RWPE1 (cell line): ENCODE measurements at places on chromosomes 11 and 22.

DNA sequence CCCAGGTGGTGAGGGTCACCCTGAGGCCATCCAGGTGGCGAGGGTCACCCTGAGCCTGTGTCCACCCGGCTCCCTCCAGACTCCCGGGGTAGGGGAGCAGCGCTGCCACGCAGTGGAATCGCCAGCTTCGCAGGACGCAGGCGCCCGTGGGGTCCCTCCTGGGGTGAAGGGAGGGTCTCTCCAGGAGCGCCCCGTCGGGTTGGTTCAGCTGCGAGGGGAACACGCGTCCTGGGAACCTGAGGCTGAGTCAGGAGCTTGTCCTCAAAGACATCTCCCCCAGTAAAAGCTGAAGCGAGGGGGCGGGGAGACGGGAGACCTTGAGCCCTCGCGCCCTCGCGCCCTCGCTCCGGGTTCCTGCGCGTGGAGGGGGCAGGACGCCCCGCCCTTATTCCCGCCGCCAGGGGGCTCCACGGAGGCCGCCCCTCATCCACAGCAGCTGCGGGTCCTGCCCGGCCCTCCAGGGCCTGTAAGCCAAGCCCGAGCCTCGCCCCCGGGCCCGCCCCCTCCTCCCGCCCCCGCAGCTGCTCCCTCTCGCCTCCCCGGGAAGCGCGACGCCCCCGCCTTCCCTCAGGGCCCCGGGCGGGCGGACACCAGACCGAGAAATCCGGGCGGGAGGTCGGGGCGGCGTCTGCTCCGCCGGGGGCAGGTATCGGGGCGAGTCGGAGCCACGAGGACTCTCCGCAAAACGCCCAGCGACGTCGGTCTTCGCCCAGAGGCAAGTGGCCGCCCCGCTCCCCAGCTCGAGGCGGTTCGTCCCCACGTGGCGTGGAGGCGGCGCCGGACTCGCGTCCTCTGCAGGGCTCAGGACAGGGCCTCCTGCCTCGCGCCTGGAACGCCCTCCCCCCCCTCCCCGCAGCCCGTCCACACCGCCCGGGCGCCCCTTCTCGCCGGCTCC is 22.8 kb downstream of the PIM3 start:
- DNase-seq: no peak

DNA sequence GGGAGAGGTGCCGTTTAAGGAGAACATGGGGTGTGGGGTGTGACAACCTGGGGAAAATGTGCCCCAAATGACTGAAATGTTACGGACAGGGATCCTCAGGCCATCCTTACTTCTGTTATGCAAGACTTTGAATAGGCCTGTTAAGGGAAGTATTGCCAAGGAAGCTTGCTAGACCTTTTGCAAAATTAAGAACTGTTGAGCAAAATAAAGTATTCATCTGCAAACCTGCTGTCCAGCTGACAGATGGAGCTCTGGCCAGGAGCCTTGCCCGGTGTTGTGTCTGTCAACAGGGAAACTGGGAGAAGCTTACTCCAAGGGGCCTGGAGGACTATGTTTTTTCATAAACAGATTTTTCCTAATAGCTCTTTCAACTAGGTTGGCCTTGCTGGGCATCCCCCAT is 48.0 kb downstream of the FAT3 start:
- DNase-seq: no peak

DNA sequence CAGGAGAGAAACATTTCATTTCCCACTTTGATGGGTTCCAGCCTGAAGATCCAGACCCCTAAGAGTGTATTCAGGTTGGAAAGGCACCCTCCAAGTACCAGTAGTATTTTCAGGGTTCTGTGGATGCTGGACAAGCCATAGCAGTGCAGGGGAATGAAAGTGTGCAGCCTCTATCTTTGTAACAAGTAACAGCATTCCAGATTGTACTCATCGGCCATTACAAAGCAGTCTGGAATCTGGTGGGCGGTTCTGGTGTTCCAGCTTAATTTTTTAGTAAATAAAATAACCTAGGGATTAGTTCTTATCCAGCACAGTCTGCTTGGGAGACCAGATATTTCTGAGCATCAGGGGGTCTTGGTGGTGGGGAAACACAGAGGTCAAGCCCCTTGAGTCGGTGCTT is 22.6 kb downstream of the APLNR start:
- peak; percentile 63 for DNase-seq

DNA sequence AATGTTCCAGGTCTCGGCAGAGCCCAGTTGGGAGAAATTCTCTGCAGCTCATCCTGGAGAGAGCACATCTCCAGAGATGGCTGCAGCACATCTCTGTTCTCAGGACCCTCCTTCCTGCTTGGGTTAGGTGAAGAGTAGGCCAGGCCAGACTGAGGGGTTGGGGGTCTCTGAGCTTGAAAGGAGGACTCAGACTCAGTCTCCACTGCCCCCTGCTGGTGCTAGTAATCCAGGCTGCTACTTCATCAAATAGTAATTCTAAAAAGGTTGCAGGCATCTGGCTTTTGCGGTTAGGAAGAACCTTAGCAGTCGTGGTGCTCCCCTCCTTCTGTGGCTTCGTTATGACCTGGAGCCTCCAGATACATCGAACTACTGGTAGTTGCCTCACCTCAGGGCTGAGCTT is 9.7 kb downstream of the TUB start:
- no peak for DNase-seq

GRCh38 chr22:34798605-34799004 is 267.4 kb upstream of the ISX start:
- DNase-seq: no peak

GRCh38 chr22:17990147-17990546 is 34.2 kb downstream of the MICAL3 start:
- no peak for DNase-seq

DNA sequence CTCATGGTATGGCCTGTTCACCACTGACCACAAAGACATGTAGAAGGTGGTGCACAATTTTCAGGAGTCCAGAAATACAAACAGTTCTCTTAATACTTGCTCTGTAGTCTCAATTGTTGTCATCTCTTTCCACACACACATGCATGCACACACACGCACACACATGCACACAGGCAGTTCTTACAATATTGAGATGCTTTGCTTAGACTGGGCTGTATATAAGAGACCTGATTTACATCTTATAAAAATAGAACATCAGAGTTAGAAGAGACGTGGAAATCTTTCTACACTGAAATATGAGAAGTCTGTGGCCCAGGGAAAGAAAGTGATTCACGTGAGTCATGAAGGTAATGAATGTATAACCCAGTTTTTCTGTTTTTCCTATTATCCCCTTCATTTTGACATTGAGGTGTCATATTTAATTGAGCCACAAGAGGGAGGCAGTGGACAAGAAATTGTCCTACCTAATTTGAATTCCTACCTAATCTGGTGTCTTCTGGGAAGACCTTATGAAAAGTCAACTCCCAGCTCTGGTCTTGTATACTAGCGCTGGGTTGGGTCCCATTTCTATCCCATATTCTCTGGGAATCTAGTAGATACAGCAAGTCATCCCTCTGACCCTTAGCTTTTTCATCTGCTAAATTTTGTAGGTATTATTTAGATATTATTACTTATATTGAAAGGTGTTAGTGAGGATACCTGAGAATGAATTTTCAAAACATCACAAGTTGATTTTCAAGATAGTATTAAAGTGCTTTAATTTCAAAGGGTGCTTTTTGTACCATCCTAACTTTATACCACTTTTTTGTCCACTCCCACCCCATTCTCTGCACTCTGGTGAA is 14.9 kb upstream of the MS4A4A start:
- DNase-seq: peak; percentile 54

DNA sequence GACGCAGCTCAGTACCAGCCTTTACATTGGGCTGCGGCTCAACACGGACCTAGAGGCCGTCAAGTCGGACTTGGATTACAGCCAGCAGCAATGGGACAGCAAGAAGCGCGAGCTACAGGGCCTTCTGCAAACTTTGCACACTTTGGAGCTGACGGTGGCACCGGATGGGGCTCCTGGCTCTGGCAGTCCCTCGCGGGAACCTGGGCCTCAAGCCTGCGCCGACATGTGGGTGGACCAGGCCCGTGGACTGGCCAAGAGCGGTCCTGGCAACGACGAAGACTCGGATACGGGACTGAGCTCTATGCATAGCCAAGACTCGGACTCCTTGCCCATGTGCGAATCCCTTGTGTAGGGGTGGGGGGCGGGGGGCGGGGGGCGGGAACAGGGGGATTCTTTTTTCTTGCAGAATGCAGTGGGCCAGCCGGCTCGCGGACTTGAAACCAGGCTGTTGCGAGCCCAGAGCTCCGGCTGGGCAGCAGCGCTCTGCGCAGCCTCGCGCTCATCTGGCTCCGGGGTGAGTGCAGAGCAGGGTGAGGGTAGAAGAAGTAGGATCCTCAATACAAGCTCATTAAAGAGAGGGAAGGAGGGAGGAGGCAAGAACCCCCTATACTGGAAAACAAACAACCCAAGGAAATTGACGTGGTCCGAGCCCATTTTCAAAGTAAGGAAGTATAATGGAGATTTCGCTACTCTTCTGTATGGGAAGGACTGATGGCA is 1.8 kb downstream of the RASSF10 start:
- no peak for DNase-seq

DNA sequence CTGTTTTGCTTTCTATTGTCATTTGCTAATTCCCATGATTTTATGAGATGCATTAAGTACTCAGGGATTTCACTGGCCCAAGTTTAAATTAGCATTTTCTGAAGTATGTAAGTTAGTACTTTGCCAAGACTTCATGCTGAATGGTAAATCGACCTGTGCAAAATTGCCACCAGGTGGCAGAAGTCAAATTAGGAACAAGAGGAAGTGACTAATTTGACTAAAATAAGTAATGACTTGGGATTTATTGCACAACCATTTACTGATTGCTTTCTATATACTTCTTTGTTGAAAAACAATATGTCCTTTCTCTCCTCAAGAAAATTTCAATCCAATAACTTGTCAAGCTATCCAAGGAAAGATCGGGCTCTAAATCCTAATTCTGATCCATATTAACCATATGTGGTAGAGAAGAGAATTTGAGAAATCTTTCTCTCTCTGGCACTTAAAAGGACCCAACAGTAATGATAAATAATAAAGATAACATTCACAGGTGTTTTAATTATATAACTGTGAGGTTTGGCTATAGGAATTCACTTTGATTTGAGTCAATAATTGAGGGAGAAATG is 253.7 kb upstream of the CHORDC1 start:
- DNase-seq: peak; percentile 20

- DNase-seq: no peak
Observed at GRCh38 chr11:9041747-9042146, 37.9 kb upstream of the NRIP3 start.

DNA sequence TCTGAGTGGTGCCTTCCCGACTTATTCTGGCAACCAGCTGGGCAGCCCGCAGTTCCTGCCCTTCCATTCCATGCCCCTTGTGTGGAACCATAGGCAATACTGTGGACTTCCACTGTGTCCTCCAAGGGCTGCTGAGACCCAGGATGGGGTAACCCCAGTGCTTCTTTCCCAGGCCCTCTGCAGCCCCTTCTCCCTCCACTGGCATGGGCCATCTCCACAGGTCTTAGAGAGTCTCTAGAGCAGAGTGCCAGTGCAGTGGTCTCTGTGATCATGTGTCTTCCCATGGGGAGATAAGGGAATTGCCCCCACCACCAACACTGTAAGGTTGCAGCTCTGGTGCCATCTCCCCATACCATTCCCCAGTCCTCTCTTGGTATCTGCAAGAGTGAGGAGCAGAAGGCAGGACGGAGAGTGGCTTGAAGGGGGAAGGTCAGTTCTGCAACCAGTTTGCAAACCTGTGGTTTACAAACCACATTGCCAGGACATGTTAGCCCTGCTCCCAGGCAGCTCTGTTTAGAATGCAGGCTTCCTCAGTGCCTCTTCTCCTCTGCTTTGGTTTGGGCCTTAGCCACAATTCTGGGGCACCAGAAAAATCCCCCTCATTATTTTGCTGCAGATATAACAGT is 20.9 kb upstream of the DRD2 start:
- no peak for DNase-seq

- no peak for DNase-seq
Observed at GRCh38 chr22:29877620-29878019, 5.4 kb upstream of the MTMR3 start.

DNA sequence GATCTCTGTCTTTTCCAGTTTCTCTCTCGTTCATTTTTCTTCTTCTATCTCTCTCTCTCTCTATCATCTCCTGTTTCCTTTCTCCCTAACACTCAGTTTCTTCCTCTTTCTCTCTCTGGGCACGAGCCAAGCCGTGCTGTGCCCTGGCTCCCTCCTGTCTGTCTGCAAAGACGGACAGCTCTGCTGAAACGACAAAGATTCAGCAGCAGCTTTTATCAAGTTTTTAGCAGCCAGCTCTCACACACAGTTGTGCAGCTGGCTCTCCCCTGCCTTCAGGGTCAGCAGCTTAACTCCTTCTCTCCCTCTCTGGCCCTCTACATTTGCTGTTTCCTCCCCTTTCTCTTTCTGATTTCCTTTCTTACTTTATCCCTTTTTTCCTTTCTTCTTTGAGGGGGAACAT is 352.0 kb upstream of the MPPED2 start:
- no peak for DNase-seq

DNA sequence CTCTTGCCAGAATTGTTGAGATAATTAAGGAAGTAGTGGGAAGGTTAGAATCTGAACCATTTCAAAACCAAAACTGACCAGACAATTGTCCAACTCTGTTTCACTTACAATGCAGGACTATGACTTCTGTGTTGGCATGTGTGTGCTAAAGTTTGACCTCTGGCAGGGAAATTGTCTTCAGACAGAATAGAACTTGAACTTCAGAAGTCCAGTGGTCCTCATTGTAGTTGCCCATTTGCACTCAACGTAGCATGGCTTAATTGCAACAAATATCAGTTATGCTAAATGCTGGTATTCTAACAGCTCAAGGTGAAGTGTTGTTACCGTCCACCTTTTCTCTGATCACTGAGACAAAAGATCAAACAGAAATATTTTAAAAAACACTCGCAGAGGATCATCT is 47.2 kb downstream of the BLID start:
- DNase-seq: no peak

GRCh38 chr11:47689480-47689879 is 25.7 kb downstream of the AGBL2 start:
- DNase-seq: no peak

DNA sequence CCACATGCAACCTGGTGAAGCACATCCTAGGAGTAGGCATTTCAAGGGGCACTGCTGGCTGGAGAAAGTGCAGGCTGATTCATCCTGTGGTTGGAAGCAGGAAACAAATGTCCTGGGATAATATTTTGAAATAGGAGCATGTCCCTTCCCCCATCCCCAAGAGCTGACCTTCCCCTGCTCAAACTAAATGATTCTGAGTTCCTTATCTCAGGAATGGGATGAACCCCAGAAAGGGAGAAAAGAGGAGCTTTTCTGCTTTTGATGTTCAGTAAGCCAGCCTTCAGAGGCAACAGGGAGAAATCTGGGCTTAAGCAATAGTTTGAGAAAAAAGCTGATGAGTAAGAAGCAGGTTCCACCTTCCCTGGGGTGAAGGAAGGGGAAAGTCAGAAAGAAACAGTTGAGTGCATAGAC is 19.5 kb upstream of the SPON1 start:
- peak; percentile 59 for DNase-seq

DNA sequence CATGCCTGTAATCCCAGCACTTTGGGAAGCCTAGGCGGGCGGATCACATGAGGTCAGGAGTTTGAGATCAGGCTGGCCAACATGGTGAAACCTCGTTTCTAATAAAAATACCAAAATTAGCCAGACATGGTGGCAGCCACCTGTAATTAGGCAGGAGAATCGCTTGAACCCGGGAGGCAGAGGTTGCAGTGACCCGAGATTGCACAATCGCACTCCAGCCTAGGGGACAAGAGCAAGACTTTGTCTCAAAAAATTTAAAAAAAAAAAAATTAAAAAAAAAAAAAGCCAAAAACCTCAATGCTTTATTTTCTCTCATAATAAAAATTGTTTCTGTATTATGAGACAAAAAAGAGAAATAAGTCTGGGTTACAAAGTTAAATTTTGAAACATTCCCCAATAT is 54.2 kb downstream of the RDX start:
- no peak for DNase-seq

- no peak for DNase-seq
Observed at GRCh38 chr11:42170601-42171000, 711.1 kb upstream of the LRRC4C start.
